Stimulated activated CD8-positive, alpha-beta memory T cell treated with anti-CD3 and anti-CD28 coated beads, Interleukin-7, amount 100 ng/mL, for 4 hours (primary cell): ENCODE measurements at places on chromosomes 1 and 21.

DNA sequence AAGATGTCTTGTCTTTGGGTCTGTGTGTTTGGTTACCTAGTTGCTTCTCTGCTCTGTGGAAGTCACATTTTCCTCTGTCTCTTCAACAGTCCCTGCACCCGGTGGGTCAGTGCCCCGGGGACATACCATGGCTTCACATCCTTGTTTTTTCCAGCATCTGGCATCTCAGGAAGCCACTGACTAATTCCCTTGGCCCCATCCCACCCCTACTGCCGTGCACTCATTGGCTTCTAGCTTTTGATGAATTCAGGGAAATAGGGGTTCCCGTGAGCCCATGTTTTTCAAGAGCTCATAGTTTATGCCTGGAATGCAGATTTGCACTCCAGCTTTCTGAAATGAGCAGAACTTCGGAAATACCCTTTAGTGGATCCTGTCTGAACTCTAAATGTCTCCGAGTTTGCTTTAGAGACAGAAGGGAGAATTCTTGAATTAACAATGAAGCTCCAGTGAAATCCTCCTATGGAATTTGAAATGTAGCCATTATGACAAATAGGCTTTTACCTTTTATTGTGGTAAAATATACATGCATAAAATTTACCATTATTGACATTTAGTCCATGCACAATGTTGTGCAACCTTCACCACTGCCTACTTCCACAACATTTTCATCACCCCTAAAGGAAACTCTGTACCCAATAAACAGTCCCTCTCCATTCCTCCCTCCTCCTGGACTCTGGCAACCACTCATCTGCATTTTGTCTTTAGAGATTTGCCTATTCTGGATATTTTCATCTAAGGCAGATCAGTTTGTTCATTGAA lies 67.5 kb downstream of the CLIC6 start:
- DNase-seq, result no peak

DNA sequence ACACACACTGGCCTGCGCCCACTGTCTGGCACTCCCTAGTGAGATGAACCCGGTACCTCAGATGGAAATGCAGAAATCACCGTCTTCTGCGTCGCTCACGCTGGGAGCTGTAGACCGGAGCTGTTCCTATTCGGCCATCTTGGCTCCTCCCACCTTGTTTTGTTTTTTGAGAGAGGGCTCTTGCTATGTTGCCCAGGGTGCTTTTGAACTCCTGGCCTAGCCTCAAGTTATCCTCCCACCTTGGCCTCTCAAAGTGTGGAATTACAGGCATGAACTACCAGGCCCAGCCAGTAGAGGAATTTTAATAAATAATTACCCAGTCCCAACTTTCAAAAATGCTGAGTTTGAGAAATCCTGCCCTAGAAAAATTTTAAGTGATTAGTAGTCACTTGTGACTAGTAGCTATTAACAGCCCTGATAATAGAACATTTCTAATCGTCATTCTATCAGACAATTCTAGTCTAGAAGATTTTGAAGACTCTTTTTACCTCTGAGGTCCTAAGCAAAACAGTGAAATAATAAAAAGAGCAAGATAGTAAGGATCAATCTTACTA lies 30.9 kb upstream of the SLC35D1 start:
- no peak for DNase-seq

- no peak for DNase-seq
Measured at GRCh38 chr21:44522753-44523204, 17.2 kb downstream of the KRTAP10-1 start.

DNA sequence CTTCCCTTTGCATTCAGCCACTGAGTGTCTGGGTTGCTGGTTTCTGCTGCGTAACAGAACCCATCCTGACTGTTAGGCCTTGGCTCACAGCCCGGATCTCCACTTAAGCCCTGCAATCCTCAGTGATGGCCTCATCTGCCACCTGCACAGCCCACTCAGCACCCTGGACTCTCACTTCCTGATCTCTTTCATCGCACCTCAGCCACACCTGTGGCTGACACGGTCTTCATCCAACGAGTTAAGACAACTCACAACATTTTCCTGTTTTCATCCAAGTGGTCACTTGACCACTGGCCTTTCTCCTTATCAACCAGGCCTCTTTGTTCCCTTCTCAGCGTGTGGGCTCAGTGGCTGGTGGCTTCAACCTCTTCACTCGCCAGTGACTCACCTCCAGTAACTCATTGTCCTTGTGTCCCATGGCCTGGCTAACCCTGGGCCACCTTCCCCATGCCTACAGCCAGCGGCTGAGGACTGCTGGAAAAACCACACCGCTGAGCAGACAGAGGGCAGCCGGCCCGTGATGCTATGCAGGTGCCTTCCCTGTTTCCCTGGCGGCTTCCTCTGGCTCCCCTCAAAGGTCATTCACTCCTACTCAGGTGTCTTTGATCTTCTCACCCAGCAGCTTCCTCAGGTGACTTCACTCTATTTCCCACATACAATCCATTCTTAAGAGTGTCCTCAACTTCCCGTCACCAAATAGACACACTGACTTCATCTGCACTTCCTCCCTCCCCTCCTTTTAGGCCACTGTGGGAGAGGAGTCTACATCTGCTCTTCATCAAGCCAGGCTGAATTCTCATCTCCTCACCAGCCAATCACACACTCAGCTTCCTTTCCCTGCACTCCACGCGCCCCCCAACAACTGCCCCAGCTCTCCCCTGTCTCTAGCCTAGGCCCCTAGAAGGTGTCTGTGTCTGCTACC lies 19.9 kb upstream of the EDN2 start:
- DNase-seq, result no peak

DNA sequence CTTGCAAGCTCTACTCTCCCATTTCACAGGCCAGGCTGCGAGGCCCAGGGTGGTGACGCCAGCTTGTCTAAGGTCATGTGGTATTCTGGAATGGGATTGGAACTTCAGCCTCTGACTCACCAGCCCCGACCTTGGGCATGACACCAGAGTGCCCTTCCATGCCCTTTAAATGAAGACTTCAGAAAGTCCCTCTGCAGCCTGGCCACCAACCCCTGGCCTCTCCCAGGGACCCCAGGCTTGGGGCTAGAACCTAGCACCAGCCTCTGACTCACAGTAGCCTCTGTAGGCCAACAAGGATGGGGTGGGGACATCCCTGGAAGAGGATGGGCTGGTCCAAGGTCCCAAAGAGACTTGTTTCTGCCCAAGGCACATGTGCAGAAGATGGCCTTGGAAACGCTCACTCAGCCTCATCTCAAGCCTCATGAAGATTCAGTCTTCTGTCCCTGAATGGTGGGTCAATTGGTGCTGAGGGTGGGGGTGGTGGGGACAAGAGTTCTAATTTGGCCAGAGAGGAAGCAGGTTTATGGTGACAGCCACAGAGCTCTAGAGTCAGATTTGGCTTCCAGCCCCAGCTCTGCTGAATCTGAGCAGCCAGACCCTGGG lies 36.1 kb upstream of the RUNX3 start:
- no peak for DNase-seq

DNA sequence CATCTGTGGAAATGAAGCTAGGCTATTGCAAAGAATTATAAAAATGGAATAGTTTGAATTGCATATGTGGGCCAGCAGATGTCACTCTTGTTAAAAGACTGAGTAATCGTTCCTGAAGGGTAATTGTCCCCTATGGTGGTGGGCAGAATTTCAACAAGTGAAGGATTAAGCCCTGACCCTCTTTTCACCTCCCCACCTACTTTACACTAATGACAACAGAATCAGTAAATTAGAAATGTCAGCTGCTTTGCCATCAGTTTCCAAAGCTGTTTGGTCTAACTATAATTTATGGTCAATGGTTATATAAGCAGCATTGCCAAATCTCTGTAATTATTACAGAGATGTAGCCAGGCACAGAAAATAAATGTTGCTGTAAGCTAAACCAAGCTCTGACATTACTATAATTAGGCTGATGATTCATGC lies 898.6 kb downstream of the AMY1C start:
- DNase-seq, result no peak

GRCh38 chr21:34126691-34127090 lies 53.3 kb downstream of the MRPS6 start:
- DNase-seq, result no peak

GRCh38 chr1:182649041-182649440 lies 35.3 kb downstream of the RGS8 start:
- DNase-seq, result no peak

- DNase-seq, result no peak
Measured at GRCh38 chr1:3543076-3544039, 68.0 kb downstream of the MEGF6 start.

DNA sequence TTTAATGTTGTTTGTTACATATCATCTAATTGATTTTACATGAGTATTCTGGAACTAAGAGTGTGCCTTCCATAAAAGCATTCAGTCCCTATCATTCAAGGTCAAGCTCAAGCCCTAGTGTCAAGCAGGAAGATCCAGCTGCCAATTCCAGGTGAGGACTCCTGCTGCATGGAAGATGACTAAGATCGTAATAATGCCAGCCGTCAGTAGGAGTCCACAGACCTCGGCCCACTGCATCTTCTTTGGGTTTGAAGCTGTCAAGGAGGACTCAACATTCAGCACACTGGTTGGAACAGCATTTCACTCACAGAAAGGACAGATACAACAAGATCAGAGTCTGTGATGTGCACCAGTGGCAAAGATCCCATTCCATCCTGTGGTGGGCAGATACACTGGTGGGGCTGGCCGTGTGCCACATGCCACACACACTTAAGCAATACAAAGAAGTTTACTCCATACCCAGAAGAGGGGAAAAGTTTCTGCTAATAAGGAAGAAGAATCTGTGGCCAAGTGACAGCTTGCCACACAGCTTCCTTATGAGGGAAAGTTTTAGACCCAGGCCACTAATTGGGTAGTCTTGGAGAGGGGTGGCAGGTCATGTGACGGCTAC lies 160.4 kb downstream of the PIK3R3 start:
- no peak for DNase-seq

DNA sequence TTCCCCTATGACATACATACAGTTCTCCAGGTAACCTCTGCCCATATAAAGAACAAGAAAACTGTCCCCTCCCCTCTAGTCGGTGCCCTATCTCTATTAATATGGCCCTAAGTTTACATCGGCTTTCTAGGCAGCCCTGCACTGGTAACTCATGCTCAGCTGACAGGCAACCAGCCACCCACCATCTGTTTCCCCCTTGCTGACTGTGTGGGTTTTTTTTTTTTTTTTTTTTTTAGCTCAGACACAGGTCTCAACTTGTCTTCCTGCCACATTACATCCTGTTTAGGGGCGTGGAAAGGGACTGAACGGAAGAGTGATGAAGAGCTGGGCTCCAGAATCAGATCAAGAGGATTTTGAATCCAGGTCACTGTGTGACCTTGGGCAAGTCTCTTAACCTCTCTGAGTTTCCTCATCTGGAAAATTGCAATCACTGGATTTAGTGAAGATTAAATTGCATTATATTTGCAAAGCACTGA lies 14.0 kb downstream of the LAPTM5 start:
- DNase-seq, result peak; percentile 72

GRCh38 chr21:20108976-20109540 lies 889.2 kb upstream of the NCAM2 start:
- DNase-seq, result no peak

- no peak for DNase-seq
Measured at GRCh38 chr1:227002531-227003049, 62.5 kb downstream of the COQ8A start.

GRCh38 chr1:17640393-17640792 lies 100.9 kb downstream of the ARHGEF10L start:
- no peak for DNase-seq

DNA sequence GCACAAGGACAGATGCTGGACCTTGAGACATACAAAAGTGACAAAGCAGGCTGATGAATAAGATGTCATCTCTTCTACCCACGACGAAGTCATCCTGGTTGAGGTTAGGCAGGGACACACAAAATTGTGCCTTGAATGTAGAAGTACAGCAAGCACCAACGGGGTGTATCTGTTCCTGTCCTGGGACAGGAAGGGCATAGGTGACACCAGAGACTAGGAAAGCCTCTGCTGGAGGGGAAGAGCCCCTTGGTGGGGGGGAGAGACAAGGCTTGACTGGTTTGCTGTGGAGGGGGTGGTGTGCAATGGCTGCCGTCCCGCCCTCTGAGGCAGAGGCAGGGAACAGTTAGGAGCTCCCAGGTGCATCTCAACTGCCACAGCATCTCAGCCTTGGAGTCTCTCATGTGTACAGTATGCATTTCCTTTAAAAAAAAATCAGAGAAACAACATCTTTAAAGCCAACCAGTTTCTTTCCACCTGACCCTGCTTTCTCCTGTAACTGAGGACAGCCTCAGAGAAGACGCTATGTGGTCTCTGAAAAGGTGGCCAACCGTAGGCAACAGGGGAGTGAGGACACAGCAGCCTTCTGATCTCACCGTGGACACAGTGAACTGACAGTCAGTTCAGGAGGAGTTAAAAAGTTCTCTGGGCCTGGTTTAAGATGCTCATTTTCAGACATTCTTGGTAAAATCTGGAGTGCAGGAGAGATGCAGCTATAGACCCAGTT lies 17.7 kb upstream of the GFI1 start:
- DNase-seq, result no peak

GRCh38 chr1:33374336-33375105 lies 53.6 kb upstream of the A3GALT2 start:
- DNase-seq, result no peak

DNA sequence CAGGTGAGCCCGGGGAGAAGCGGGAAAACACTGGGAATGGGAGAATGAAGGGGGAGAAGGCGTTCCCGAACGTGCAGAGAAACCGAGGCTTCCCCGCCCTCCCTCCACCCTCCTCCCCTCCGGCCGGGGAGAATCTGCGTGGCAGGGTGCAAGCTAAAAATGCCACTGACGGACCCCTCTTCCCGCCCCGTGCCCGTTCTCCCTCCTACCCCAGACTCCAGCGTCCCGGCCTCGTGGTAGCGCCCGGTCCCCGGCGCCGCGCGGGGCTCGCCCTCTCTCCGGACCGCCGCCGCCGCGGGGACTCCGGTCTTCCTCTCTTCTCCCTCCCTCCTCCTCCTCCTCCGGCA lies 81.6 kb upstream of the AK4 start:
- DNase-seq, result no peak

GRCh38 chr1:53316766-53317581 lies 10.9 kb downstream of the LRP8 start:
- DNase-seq, result no peak

DNA sequence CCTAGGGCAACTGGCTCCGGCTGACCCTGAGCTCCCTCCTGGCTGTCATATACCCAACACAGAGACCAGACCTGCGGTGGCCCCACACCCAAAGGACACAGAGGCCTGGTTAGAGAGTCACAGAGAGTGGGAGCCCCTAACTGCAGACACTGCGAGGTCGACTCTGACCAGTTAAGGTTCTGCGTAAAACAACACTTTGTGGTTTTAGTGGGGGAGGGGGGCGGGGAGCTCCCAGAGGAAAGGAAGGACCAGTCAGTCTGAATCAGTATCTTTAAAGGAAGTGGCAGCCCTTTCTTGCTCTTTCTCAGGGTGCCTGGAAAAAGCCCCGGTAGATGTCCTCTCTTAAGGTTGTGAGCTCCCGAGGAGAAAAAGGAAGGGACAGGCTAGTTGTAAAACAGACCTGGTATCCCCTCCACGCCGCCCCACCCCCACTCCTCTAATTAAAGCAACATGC lies 2.4 kb downstream of the SSBP3 start:
- no peak for DNase-seq

DNA sequence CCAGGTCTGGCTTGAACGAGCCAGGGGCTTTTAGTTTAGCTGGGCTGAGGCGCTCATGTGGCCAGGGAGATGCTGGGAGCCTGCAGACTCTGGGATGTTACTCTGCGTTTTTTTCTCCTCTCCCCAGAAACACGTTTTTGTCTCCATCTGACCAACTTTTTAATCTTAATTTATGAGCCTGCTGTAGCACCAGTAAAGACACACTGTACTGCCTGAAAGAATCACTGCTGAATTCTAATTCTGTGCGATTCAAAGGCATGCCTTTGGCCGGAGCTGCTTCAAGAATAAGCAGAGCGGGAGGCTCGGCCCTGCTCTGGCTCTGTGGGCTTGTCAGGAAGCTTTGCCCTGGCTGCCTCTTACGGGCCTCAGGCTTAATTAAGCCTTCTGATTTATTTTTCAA lies 129.5 kb downstream of the CAMTA1 start:
- DNase-seq, result no peak
